Activated naive CD4-positive, alpha-beta T cell treated with anti-CD3 and anti-CD28 coated beads for 36 hours (primary cell): ENCODE measurements at places on chromosomes 1 and 21. TPM values are rescaled to one million over a fixed set of nuclear protein-coding genes. Genes with fewer than 3 reads are reported as not detected.

The EGLN1 gene
- 9.6 TPM for total RNA-seq

The IL24 gene
- 44.0 TPM for total RNA-seq

The COL8A2 gene
- not detected for total RNA-seq

The SLC6A17 gene
- total RNA-seq, result 0.12 TPM

DNA sequence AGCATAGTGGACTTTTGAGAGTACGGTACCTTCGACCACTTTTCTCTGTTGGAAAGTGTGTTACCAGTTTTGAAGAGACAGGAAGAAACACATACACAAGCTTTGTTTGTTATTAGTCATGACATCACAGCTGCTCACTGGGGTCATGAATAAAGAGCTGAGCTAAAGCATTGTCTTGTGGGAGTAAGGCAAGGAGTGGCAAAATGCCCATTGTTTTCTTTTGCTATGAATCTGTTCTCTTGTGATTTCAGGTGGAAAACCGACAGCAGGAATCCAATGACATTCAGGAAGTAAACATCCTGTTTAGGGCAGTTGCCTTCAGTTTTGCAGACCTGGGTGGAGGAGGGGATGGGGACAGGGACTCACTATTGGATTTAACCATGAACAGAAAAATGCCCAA is 66.2 kb downstream of the RGL1 start:
- no peak for DNase-seq

DNA sequence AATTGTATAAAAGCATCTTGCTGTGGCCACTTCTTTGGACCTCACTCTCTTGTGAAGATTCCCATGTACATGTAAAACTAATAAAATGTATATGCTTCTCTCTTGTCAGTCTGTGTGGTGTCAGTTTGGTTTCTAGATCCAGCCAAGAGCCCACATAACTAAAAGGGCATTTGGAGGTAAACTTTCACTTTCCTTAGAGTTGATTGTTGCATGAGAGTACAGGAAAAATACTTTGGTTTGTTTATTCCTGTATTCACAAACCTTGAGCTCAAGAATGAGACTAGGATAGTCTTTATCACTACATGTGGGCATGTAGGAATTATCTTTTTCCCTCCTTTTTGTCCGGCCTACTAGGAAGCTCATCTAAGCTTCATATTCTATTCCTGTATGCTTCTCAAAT is 50.9 kb downstream of the KCTD3 start:
- DNase-seq, result no peak
